ENCODE measurements at places on chromosomes 3 and 15. TPM values are rescaled to one million over a fixed set of nuclear protein-coding genes. Genes with fewer than 3 reads are reported as not detected.

C3orf85 gene
- total RNA-seq, result not detected

CCR3 gene
- total RNA-seq, result not detected

STAB1 gene
- total RNA-seq, result 1.9 TPM

GP5 gene
- 0.13 TPM for total RNA-seq

GRCh38 chr15:76146812-76147211, 87.0 kb downstream of the TMEM266 start:
- peaks cover 13% of the 10 kb centered on the region for H3K4me1 ChIP-seq
- no peak overlapping the region for H3K27ac ChIP-seq
- no peak for DNase-seq
- H3K4me3 ChIP-seq, result no peak overlapping the region

- H3K4me3 ChIP-seq, result no peak overlapping the region
- no peak for DNase-seq
- peaks cover 15% of the 10 kb centered on the region for H3K4me1 ChIP-seq
- H3K27ac ChIP-seq, result no peak overlapping the region
Measured at GRCh38 chr15:101171954-101172353, 79.9 kb downstream of the CHSY1 start.

DNA sequence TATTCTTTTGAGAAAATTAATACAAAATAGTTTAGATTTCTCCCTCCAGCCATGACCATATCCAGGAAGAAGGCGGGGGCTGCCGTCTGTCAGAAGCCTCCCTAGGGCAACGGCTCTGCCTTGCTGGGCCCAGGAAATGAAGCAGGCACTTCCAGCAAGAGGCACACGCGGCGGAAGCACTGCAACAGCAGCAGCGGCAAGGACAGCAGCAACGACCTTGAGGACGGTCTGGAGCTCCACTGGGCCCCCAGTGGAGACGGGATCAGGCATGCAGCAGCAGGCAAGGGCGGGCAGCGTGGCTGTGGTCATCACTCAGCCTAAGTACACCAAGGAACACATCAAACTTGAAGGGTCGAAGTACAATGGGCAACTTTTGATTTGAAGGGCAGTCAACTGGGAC, 61.3 kb upstream of the EPHA6 start:
- H3K4me1 ChIP-seq, result no peaks in the 10 kb centered on the region
- H3K4me3 ChIP-seq, result no peak overlapping the region
- no peak overlapping the region for H3K27ac ChIP-seq
- H3K27me3 ChIP-seq, result no peaks in the 10 kb centered on the region

DNA sequence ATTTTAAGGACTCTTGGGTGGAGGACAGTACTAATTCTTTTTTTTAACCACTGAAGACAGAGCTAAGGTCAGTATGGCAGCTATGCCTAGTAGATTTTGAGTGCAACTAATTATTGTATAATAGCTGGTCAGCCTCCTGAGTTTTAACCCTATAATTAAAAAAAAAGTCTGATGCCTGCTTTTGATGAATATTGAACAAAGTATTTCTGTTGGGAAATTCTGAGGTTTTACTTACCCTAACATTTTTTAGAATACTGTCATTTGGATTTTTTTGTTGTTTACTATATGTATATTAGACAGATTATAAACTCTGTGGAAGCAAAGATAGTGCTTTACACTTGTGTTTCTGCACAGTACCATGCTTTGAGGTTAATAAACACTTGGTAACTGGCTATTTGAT, 20.8 kb downstream of the TCF12 start:
- no peak overlapping the region for H3K4me3 ChIP-seq
- H3K36me3 ChIP-seq, result peaks cover 7% of the 10 kb centered on the region
- no peak for DNase-seq
- H3K27me3 ChIP-seq, result no peaks in the 10 kb centered on the region
- H3K4me1 ChIP-seq, result no peaks in the 10 kb centered on the region
- no peak overlapping the region for H3K27ac ChIP-seq

DNA sequence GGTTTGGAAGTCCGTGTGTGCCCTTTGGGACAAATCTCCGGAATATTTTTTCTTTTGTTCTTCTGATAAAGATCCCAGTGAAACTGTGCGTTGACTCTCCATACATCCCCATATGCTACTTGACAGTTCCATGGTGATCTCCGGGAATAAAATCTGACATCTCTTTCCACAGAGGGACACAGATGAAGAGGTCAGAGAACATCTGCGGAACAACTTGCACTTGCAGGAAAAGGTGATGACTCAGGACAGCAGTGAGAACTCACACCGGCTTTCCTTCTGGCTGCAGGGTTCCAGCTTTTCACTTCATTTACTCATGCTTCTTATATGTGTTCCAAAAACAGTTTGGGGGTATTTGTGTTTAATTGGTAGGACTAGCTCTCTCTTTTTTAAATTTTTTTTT, 157.5 kb upstream of the CHRM5 start:
- no peak overlapping the region for H3K27ac ChIP-seq
- H3K27me3 ChIP-seq, result no peaks in the 10 kb centered on the region
- H3K36me3 ChIP-seq, result no peaks in the 10 kb centered on the region
- H3K4me1 ChIP-seq, result no peaks in the 10 kb centered on the region
- DNase-seq, result no peak

Data from H1 (cell line).